ENCODE measurements at places on chromosomes 5 and 9.
A peak's percentile ranks its signal among the peaks of the same experiment; 100 is the strongest.

GRCh38 chr5:174729075-174729680, 4.8 kb downstream of the MSX2 start:
- DNase-seq, result no peak

GRCh38 chr5:119368238-119368630, 12.4 kb downstream of the TNFAIP8 start:
- DNase-seq, result peak; percentile 25

DNA sequence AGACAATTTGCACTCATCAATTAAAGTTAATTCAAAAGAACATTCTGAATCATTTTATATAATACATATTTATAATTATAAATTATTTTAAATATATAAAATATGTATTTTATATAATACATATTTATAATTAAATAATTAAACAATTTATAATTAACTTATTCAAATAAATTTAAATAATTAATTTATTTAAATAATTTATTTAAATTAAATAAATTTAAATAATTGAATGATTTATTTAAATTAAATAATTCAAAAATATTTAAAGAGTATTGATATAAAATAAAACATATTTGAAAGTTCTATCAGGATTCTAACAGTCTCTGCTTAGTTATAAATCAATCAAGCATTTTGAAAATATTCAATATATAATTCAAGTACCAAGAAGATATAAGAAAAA, 775.5 kb upstream of the CTNND2 start:
- no peak for DNase-seq

DNA sequence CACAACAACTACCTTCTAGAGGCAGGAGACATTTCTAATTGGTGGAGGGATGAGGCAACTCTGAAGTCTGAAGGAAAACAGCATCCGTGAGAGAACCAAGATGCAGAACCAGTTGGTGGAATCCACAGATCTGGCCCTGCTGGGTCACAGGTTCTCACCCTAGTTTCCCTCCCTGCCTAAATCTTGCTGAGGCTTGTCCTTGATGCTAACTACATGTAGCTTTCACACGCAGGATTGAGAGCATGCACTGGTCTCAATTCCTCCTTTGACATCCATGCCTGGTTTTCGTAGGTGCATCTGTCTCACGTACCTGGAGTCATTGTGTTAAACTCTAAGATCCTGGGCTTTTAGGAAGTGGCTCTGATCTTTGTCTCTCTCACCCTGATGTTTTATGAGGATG, 9.7 kb upstream of the F2RL1 start:
- DNase-seq, result no peak

- no peak for DNase-seq
These were observed 41.9 kb downstream of the MTRR start for GRCh38 chr5:7910738-7911428.

GRCh38 chr9:112124156-112124555, 50.9 kb downstream of the SUSD1 start:
- no peak for DNase-seq

- DNase-seq, result no peak
These were observed 10.7 kb downstream of the CARNMT1 start for GRCh38 chr9:75017378-75017777.

GRCh38 chr9:34732478-34732877, 22.5 kb upstream of the CCL21 start:
- DNase-seq, result no peak

- DNase-seq, result no peak
These were observed 28.4 kb upstream of the PRDM12 start for GRCh38 chr9:130635721-130636647.

- DNase-seq, result no peak
These were observed 16.6 kb upstream of the FBP2 start for GRCh38 chr9:94610181-94610606.

All from activated CD8-positive, alpha-beta memory T cell treated with anti-CD3 and anti-CD28 coated beads for 1 hour (primary cell).